ENCODE measurements at places on chromosomes 1 and 21.

DNA sequence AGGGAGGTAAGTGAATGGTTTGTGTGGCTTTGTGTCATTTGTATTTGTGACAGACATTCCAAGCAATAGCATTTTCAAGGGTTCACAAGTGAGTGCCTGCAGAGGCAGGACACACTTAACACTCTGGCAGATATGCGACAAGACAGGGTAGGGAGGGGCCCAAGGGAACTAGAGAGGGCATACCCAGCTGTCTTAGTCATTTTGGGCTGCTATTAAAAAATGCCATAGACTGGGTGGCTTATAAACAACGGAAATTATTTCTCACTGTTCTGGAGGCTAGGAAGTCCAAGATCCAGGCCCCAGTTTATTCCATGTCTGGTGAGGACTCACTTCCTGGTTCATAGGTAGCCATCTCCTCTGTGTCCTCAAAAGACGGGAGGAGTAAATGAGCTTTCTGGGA, 137.4 kb downstream of the FGGY start:
- no peak for DNase-seq

DNA sequence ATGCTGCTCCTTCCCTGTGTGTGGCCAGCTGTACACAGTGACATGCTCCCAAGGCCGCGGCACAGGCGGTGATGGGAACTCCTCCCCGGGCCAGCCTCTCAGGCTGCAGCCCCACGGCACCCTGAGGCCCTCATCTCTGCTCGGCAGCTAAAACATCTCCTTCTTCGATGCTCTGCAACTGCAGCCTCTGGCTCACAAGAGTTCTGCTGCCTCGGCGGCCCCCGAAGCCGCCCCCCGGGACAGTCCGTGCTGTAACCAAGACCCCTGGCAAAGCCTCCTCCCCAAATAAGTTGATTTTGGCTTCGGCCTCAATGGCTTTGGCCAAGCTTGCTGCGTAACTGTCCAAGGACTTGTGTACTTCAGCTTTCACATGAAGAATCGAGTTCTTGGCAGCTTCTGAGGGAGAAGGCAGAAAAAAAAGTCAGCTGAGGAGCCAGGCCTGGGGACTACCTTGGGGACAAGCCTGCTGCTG, 51.3 kb downstream of the GPR161 start:
- no peak for DNase-seq

GRCh38 chr1:70874818-70875217, 172.8 kb downstream of the PTGER3 start:
- DNase-seq = no peak

DNA sequence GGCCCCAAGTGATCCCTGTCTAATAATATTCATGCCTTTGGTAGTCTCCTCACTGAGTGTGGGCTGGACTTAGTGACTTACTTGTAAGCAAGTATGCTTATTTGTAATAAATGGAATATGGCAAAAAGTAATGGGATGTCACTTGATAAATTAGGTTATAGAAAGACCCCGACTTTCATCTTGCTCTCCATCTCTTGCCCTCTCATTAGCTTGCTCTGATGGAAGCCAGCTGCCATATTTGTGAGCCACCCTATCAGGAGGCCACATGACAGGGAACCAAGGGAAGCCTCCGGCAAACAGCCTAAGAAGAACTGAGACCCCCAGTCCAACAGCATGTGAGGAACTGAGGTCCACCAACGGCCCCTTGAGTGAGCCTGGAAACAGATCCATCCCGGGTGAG, 107.0 kb downstream of the DAB1 start:
- DNase-seq = no peak

GRCh38 chr21:9838738-9839642, 682.4 kb upstream of the TPTE start:
- no peak for DNase-seq

GRCh38 chr1:170735366-170736263, 71.7 kb downstream of the PRRX1 start:
- no peak for DNase-seq

DNA sequence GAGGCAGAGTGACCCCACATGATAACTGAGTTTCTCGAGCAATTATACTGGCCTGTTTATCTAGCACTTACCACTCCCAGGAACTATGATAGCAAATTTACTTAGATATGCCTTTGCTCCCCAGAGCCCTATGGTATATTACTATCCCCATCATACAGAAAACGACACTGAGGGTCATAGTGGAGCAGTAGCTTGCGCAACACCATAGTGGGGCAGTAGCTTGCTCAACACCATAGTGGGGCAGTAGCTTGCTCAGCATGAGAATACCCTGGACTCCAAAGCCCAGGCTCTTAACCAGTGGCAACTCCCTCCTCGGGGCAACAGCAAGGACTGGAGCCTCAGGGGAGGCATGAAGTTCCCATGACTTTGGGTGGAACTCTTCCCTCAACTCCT, 211.9 kb downstream of the NPHP4 start:
- no peak for DNase-seq

DNA sequence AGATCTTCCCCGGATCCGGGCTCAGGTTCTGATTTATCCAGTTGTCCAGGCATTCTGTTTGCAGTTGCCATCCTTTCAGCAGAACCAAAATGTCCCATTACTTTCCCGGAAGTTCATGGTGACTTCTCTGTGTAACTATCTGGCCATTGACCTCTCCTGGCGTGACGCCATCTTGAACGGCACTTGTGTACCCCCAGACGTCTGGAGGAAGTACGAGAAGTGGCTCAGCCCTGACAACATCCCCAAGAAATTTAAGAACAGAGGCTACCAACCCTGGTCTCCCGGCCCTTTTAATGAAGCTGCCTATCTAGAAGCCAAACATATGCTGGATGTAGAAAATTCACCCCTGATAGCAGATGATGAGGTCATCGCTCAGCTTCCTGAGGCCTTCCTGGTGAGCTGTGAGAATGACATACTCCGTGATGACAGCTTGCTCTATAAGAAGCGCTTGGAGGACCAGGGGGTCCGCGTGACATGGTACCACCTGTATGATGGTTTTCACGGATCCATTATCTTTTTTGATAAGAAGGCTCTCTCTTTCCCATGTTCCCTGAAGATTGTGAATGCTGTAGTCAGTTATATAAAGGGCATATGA, 22.4 kb downstream of the AADACL4 start:
- DNase-seq = no peak

DNA sequence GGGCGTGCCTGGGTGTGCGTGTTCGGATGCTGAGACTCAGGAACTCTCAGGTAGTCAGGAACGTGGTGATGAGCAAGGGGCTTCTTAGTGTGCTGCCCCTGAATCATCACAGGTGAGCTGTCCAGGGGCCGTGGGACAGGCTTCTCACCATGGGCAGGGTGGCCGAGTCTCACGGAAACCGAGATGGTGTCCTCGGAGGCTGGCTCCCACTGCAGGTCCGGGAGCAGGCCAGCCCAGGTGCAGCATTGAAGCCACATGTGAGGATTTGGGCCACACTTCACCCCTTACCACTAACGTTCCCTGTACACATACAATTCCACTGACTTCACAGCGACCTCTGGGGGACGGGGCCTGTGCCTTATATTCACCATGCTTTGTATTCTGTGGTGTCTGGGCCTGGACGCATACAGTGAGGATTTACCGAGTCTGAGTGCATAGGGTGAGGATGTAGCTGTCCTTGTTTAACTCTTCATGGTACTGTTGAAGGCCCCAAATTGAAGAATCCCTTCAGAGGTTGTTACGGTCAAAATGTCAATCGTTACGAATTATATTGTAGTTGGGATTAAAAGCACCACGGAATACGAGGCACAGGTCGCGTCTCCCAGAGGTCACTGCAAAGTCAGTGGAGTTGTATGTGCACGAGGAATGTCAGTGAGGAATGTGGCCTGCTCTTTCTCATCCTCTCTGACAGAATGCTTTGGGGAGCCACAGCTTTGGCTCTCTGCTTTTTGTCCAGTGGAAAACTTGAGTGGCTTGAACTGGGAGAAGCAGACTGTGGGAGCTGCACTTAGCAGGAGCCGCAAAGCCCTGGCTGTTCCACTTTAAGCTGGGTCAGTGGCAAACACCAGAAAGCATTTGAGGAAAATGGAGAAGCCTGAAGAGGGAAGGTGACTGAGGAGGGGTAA, 95.3 kb downstream of the MTR start:
- no peak for DNase-seq

DNA sequence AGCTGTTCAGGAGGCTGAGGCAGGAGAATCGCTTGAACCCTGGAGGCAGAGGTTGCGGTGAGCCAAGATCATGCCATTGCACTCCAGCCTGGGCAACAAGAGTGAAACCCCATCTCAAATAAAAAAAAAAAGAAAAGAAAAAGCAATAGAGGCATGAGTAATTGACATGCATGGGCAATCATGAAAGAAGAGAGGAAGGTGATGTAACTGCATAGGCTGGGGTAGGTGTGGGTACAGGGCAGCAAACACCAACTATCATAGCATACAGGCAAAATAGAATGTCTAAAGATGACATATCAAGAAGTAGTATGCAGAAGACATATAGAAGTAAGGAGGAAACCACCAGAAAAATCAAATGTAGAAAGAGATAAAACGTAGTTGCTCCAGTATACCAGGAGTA, 19.0 kb upstream of the MGST3 start:
- DNase-seq = no peak

DNA sequence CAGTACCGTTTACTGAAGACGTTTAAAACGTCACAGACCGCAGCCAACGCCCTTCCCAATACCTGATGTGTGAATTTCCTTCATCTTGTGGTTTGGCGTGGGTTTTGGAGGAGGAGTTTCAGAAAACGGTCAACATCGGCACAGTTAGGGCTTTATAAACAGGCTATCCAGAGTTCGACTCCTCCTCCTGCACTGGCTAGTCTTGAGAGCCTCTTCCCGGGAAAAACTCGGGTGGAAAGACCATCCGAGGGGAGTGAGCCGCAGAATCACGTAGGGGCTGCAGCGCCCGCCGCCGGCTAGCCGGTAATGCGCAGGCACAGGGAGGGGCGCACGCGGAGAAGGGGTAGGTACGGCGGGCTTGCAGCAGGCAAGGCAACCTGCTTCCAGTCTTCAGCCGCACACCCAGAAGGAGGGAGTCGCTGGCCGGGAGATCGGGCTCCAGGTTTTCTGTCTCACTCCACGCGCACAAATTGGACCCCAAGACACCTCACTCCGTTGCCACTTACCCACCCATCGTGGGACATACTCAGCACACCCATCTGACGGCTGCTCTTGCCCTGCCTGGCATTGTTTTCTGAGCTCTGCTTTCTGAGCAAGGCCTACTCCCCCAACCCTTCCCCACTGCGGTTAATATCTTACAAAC, 25.4 kb downstream of the SLC19A2 start:
- peak; percentile 17 for DNase-seq

DNA sequence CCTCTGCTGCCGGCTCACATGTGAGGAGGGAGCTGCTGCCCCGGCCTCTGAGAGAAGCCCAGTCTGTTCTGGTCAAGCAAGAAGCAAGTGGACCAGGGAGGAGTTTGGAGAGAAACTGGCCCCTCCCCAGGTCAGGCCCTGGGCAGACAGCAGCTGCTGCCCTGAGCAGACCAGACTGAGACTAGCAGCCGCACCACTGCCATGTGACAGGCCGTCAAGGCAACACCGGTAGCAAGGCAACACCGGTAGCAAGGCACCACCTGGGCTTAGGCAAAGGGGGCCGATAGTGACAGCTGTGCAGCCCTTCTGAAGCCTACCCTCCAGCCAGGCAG, 50.3 kb downstream of the ARHGEF16 start:
- DNase-seq = no peak

- DNase-seq = no peak
Measured at GRCh38 chr1:26130695-26131094, 19.1 kb downstream of the PDIK1L start.

DNA sequence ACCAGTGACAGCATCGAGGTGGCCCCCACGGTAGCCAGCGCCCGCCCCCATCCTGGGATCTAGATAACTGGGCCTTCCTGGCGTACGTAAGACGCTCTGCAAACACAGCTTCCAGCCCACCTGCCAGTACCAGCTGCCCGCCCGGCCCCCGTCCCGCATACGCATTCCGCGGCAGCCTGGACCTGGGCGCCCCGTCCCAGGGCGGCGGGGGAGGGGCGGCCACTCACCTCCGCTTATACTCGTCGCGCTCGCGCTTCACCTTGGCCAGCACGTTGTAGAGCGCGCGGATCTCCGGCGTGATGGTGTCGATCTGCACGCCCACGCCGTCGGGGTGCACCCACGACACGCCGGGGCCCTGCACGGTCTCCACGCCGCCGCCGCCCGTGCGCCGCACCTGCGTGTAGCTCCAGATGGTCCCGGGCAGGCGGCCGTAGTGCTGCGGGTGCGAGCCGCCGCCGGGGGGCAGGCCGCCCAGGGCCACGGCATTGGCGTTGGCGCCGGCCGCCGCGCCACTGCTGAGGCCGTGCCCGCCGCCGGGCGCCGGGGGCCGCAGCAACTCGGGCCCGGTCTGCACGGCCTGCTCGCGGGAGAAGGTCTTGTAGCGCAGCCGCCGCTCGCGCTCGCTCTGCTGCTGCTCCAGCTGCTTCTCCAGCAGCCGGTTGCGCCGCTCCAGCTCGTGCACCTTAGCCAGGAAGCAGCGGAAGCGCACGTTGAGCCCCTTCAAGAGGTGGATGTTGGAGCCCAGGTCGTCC, 859 bp downstream of the IFFO2 start:
- peak; percentile 52 for DNase-seq

DNA sequence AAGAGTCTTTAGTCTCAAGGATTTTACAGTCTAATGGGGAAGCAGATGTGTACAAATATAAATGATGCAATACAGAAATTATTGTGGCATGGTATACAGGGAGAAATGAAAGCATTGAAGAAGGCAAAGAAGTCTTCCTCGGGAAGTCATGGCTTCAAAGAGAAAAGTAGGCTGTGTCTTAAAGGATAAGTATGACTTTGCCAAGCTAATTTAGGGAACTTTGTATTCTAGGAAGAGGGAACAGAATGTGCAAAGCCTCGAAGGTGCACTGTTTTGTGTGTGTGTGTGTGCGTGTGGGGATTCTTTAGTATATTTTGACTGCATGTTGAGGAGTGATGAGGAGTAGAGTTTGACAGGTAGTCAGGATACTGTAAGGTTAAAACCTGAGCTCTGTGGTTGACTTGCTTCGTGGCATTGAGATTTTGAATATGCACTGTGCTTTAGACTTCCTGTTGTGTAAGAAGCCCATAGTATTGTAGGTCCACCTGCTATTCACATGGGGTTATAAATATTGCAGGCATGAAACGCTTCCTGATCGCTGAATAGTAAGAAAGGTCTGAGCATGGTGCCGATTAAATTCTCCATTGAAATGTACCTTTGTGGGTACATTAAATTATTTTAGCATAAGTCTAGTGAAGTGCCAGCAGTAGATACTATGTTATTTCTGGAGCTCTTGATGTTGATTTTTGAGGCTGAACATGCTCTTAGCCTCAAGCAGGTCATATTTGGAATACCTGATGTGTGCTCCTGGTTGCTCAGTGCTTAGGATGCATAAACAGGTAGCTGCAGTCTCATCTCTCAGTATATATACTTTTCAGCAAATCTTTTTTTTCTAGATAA, 8.0 kb downstream of the SMAP2 start:
- peak; percentile 64 for DNase-seq

All from CD4-positive, alpha-beta T cell treated with Interleukin-2 at 100 ng/mL for 4 hours (primary cell).